ENCODE measurements at places on chromosomes 5 and 9.
A peak's percentile ranks its signal among the peaks of the same experiment; 100 is the strongest.

GRCh38 chr9:135574943-135575342 is 13.4 kb downstream of the PAEP start:
- no peak for DNase-seq

DNA sequence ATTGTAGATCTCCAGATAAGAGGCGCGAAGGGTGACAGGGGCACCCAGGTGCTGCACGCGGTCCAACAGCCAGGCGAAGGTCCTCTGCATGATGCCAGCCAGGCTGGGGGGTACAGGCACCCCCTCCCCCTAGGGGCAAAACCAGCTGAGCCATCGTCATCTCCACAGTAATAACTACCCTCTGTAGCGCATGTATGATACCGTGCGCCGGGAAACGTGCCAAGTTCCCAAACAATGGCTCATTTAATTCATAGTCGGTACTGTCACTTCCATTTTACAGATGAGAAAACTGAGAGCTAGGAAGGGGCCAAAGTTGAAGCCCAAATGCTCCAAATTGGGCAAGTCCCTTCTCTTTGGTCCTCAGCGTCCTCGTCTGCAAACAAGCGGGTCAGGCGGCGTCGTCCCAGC is 1.5 kb downstream of the KIF12 start:
- no peak for DNase-seq

- no peak for DNase-seq
Observed at GRCh38 chr5:78587775-78588291, 60.7 kb downstream of the LHFPL2 start.

- DNase-seq: no peak
Observed at GRCh38 chr5:83972236-83972635, 251.6 kb upstream of the HAPLN1 start.

DNA sequence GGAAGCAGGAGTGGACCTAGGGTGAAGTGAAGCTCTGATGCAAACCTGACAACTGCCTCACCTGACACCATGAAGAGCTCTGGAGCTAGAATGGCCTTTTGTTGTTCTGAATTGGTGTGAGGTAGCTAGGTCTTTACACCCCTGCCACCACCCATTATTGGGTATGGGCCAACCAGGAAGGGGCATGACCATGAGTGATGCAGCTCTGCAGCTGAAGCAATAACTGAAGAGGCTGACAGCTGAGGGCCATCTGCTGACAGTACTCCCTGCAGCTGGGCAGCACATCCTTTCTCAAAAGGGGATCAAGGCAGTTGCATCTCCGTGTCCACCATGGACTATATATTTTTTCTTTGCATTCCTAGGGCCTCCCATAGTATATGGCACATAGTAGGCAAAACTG is 87.0 kb upstream of the TLE1 start:
- no peak for DNase-seq

- DNase-seq: no peak
Observed at GRCh38 chr5:128965011-128965637, at the start of gene SLC27A6. Gene SLC27A6, plus strand, starts transcription at chr5:128965488. Its CDS starts 650 bp downstream, at chr5:128966138.

- DNase-seq: no peak
Observed at GRCh38 chr5:157217289-157218024, 36.8 kb downstream of the ITK start.

DNA sequence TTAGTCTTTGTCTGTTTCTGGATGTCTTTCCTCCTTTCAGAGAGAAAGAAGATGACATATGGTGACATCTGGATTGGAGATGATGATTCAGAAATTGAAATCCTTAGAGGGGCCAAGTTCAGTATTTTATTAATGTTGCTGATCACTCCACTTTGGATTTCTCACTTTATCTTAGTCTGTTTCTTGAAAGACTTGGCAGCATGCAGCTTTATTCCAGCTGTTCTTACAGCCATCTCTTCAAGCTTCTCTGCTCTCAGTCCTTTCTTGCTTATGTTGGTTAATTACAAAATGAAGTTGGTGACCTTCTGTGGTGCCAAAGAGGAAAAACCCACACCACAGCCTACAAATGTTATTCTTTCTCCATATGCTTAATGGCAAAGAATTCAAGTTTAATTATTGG is 62.1 kb downstream of the SNCAIP start:
- no peak for DNase-seq

GRCh38 chr9:130138791-130139190 is 33.4 kb upstream of the NCS1 start:
- no peak for DNase-seq

GRCh38 chr9:6917162-6917561 is 159.4 kb downstream of the KDM4C start:
- no peak for DNase-seq

DNA sequence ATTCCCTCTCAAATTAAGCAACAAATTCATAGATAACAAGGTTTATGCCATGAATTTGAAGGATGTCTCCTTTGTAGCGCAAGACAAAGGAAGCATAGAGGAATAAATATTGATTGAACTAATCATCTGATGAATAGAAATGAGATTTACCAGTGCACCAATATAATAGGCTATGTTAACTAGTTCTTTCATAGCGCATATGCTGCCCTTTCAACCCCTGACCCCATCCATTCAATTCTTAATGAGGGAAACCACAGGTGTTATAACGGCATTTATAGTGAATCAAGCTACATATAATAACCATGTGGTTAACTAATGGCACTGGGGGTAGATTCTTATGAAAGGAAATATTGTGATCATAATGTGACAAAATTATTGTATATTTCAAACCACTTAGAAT is 6.5 kb downstream of the RORB start:
- DNase-seq: no peak

DNA sequence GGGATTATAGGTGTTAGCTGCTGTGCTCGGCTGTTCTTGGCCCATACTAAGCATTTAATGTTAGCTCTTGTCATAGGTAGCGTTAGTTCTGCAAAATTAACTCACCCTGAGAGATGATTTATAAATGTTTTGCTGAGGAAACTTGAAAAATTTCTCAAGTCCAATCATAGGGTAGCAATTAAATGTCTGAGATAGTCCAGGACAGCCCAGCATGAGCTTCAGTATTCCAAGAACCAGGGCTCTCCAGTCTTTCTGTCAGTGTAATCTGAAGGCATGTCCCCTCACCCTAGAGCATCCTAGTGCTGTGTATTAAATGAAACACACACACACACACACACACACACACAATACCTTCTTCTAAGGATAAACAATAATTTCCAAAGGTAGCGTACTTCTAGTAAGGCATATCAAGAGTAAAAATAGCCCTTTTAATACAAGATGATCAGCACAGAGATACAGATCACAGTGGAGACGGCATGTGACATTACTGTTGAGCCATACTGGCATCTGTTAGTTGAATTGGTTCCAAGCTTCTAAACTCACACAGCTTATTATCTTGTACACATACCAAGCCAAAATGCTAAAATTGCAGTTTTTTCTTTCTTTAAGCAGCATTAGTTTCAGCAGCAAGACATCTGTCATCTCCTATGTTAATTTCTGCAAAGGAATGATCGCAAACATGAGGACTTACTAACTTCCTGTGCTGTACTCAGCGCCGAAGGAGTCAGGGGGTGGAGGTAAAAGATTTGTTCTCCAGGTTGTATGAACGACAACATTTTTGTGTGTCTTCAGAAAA is 46.3 kb upstream of the JMY start:
- no peak for DNase-seq

DNA sequence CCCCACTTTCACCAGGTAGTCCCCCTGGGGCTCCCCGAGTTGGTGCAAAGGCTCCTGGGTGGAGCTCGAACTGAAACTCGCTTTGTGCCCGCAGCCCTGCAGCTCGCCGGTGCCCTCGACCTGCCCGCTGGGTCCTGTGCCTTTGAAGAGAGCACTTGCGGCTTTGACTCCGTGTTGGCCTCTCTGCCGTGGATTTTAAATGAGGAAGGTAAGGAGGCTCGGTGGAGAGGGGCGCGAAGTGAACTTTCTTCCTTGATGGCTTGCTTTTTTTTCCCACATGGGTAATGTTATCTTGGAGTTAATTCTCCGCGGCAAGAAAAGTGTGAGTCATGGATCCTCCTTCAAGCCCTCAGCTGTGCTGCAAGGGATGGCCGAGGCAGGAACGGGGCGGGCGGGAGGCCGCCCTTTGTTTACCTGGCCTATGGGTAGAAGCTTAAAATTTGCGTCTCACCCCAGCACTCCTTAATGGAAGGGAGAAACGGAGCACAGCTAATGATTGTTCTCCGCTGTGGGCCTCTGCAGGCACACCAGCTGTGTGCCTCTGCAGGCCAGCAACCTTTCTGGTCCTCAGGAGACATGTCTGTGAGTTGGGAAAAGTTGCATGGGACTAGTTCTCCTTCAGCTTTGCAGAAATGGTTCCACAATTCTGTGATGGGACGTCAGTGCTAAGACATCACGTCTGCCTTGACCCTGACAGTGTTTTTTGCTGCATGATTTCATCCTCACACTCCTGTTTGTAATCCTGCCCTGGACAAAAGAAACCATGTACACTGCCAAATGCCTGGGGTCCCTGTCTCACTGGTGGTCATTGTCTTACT is 1.1 kb downstream of the MAMDC2 start:
- no peak for DNase-seq

- peak; percentile 60 for DNase-seq
Observed at GRCh38 chr9:137034709-137035506, 3.0 kb upstream of the FUT7 start.

GRCh38 chr5:135013947-135014570 is 20.0 kb downstream of the PITX1 start:
- no peak for DNase-seq

DNA sequence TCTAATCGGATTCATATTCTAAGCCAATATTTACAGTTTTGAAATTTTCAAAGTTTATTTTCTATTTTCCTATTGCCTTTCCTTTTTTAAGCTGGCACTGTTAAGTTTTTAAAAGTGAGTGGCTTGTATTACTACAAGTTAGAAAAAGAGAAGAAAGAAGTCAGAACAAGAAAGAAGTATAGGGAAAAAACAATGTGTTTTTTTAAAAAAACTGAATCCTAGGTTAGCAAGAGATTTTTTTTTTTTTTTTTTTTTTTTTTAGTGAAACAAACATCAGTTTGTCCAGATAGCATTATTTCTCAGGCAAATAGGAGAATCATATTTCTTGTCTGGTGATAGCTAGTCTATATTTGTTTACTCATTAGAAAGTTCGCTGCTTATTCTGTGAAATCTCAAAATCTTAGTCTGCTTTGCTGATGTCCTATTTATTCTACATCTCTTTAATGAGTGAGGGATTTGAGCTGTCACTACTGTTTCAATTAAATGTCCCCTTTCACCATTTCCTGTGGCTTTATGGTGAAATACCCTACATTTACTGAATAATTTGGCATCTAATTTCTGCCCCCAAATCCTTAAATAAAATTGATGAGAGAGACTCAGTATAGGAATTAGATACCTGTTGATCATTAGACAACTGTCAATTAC is 19.1 kb upstream of the LMNB1 start:
- DNase-seq: no peak

DNA sequence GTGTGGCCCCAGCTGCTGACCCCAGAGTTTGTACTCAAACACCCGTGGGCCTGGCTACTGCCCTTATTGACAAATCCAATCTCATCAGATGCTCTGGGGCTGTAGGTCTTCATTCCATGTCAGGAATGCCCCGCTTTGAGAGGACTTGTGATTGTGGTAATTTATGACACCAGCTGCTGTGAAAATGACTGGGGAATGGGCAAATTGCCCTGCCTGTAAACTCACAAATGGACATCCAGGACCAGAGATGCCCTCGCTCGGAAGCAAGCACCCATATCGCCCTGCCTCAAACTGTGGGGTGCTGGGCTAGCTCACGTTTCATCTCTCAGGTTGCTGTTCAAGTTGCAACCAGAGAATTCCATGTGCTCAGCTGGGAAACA is 225.9 kb upstream of the MAP3K1 start:
- no peak for DNase-seq

GRCh38 chr9:114291886-114292590 is 30.9 kb upstream of the ORM1 start:
- DNase-seq: no peak

DNA sequence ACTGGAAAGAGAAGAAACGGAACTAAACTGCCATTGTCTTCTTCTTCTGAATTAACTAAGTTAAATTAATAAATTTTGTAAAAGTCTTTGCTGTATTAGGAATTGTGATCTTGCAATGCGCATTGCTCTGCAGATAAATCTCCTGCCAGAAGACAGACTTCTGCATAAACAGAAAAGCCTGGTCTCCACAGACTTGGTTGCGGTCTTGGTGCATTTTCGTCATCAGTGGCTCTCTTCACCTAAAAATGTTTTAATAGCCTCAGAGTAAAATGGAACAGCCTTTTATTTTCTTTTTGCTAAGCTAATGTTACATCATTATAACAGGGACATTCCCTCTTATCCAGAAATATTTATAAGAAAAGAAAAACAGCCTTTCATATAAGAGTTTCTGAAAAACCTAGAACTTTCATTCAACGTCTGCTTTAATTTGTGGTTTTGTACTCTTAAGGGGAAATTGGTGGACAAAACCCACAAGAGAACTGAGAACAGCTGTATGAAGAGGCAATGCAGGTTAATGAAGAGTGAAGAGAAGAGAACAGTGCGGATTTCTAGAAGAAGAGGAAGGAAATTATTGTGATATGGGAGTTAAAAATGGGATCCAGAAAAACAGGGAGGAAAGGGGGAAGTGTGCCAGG is 10.1 kb downstream of the IFNA5 start:
- no peak for DNase-seq

DNA sequence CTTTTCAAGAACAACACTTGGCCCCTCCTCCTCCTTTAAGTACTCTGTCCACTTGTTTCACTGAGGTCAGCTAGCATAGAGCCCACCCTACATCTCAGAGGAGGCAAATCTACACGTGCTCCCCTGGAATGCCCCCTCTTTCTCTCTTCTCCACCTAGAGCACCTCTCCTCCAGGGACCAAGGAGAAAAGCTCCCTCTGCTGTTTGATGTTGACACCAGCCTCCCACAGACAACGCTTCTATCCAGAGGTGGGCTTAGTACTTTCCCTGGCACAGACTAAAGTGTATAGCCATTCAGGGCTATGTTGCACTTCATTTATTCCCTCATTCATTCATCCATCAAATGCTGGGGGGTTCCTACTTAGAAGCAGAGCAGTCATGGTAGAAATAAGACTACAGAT is 68.2 kb upstream of the TAF1L start:
- DNase-seq: no peak

- no peak for DNase-seq
Observed at GRCh38 chr9:93096131-93096802, at the start of gene CARD19. Gene CARD19, plus strand, starts transcription at chr9:93096217. Its CDS starts 129 bp downstream, at chr9:93096346.

DNA sequence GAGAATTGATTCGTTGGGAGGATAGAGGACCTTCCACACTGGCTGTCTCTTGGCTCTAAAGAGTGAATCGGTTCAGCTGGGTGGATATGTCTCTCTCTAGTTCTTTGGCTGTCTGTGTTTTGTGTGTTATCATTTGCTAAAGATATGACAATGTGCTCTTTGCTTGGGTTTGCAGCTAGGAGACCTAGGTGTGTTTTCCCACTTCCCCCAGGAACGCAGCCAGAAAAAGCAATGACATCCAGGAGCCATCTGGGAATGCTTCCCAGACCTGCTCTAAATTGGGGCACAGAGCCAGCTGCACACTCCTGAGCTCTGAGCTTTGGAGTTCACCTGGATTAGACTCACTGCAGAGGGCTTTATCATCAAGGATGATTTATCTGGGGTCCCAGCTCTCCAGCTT is 12.8 kb upstream of the PDZD2 start:
- DNase-seq: no peak

Data from activated CD4-positive, CD25-positive, alpha-beta regulatory T cell treated with anti-CD3 and anti-CD28 coated beads, Interleukin-2, amount 50 U/mL, for 16 hours (primary cell).